ENCODE measurements at places on chromosomes 16 and 17. TPM values are rescaled to one million over a fixed set of nuclear protein-coding genes. Genes with fewer than 3 reads are reported as not detected.

CD2BP2 gene
- 63.4 TPM for total RNA-seq

IRF8 gene
- 0.49 TPM for total RNA-seq

EME2 gene
- 9.6 TPM for total RNA-seq

NOG gene
- 1.4 TPM for total RNA-seq

SPOP gene
- 40.6 TPM for total RNA-seq

CPHXL2 gene
- total RNA-seq, result not detected

TK1 gene
- total RNA-seq, result 241 TPM

SEZ6 gene
- not detected for total RNA-seq

PIRT gene
- total RNA-seq, result not detected

CSH2 gene
- total RNA-seq, result not detected

KRT9 gene
- total RNA-seq, result not detected

CTRB1 gene
- not detected for total RNA-seq

COPS3 gene
- total RNA-seq, result 147 TPM

PIMREG gene
- 47.7 TPM for total RNA-seq

EVPL gene
- 17.7 TPM for total RNA-seq

KIF19 gene
- not detected for total RNA-seq

ARHGDIG gene
- total RNA-seq, result 2.9 TPM

PIK3R6 gene
- total RNA-seq, result not detected

PRSS27 gene
- 1.8 TPM for total RNA-seq

TBC1D3D gene
- not detected for total RNA-seq

LCAT gene
- total RNA-seq, result 8.6 TPM

MYH3 gene
- 1.4 TPM for total RNA-seq

ST6GALNAC2 gene
- total RNA-seq, result 0.32 TPM

HBM gene
- total RNA-seq, result not detected

FOXF1 gene
- total RNA-seq, result not detected

LRRC75A gene
- total RNA-seq, result 1.2 TPM

Data from A549 treated with RU486 at 1 μM for 4 hours (cell line).